ENCODE measurements at places on chromosomes 3 and 15.

- no peak for DNase-seq
Observed at GRCh38 chr3:36647423-36647853, 116.9 kb downstream of the DCLK3 start.

DNA sequence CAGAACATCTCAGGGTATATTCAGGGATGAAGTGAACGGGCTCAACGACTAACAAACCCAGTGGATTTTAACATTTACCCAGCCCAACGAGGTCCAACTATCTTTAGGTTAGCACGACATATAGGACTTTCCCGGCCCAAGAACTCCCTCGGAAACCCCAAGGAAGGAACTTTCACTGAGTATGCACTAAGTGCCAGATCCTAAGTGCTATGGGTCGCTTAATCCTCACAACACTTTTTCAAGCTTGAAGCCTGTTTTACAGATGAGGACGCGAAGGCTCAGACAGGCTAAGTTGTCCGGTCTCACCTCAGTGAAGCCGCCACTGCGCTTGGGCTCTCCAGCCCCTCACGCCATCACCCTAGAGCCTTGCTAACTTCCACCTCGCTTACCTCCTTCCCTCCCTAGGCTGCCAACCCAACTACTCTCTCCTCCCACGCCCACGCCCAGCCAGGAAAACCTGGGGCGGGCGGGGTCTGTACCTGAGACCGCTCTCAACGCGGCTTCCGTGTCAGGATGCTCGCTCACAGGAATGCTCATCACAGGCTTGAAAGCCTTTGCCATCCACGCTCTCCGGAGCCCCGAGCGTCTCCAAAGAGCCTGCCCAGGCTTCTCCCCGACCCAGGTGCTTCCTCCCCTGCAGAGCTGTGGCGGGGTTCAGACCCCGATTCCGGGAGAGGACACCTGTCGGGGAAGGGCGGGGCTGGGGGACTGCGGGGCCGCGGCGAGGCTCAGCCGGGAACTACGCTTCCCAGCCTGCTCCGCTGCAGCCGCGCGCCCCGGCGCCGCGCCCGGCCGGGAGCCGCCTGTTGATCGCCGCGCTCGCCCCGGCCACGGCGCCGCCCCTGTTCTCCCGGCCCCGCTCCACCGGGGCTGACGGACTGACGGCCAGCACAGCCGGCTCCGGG, at the start of gene TMOD2:
Gene TMOD2 (plus strand): TSS at position 806 of the 905 bp plus-strand sequence. CDS start 14,845 bp downstream, outside the sequence.
- DNase-seq, result peak; percentile 80

DNA sequence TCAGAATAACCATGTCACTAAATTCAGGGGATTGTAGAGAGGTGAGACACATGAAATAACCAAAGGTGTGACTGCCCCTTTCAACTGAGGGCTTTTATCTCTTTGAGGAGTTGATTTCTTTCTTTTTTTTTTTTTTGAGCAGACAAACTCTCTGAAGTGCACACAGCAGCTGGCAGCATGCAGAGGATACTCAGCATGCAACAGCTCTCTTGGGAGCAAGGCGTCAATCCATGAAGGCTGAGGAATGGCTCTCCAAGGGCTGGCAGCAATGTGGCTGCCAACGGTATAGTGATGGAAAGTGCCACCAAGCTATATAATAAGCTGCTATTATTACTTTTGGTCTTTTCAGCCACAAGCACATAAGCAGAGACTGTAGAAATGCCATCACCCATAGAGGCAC, 226.7 kb upstream of the FEZF2 start:
- DNase-seq, result no peak

DNA sequence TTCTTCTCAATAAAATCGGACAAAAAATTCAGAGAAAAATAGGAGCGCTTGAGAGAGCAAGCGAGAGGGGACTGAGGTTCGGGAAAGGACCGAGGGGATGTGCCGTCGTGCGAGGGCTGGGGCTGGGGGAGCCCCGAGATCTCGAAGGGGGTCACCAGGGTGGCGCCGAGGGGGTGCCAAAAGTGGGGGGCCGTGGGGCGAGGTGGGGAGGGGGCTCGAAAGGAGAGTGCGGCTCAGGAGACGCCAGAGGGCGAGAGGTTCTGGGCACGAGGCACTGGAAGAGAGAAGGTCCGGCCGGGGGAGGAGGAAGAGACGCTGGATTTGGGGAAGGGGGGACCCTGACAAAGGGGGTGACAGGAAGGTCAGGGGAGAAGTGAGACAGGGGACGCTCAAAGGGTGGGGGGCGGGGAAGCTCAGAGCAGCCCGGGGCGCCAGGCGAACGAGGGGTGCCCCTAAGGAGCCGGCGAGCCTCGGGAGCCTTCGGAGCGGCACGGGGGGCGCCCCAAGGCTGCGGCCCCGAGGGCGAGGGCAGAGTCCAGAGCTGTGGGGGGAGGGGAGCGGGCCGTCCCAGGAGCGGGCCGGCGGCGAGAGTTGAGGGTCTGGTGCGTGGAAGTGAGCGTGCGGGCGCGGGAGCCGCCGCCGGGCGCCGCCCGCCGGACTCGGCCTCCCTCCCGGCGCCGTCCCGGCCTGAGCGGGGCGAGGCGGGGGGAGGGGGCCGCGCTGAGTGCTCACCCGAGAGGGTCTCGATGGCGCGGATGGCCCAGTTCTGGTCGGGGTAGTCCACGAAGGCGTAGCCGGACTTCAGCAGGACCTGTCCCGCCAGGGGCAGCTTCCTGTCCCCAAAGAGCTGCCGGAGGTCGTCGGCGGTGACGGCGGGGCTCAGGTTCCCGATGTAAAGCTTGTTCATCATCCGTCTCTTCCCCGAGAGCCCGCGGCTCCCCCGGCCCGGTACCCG, 514 bp downstream of the IGF2BP2 start:
- DNase-seq, result peak; percentile 63

GRCh38 chr3:99425930-99426329, 212.5 kb upstream of the COL8A1 start:
- no peak for DNase-seq

DNA sequence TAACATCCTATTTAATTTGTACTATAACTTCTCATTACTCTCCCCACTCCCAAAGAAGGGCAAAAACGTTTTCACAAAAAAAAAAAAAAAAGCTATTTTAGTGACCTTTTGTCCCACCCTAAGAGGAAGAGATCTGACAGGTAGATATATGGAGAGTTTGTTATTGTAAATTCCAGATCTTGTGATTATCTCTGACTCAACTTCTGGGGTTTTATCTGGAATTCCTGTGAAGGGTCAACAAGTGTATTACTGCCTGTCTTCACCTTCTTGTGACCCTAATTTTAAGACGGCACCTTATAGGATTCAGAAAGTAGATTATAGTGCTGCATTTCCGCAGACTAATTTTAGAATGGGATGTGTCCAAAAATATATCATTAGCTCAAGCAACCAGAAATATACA, 205.9 kb upstream of the CDIN1 start:
- DNase-seq, result no peak

DNA sequence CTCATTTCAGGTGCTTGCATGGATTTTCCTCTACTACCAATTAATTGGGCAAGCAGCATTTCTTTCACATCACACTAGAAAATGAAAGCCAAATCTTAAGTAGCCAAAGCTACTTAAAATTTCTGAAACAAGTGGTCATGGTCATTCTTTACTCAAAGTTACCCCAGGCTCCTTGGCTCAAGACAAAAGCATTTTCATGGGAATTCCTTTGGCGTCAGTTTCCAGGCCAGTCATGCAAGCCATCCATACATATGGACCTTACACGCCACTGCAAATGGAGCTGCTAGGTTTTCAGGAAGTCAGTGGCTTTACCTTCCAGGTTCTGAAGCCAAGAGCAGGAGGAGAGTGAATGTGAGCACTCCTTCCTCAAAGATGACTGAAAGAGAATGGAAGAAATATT, 83.7 kb upstream of the IL12A start:
- DNase-seq, result no peak

DNA sequence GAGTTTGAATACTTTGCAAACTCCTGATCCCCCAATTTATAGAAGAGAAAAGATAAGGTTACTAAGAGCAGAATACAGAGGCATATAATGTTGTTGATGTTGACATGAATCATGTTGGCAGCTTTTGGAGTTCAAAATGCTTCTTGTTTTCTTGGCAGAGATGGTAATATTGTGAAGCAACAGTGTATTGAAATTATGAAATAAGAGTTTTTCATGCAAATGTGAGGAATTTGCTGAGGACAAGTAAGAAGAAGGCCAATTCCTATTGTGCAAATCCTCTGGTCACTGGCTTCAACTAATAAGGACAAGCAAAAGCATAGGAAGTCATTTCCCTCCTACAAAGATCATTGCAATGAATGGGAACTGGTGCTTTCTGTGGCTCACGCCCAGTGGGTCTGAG, 126.9 kb upstream of the CHL1 start:
- no peak for DNase-seq

- DNase-seq, result no peak
Observed at GRCh38 chr3:46410669-46411068, 3.6 kb downstream of the CCRL2 start.

GRCh38 chr15:57134851-57135250, 216.4 kb downstream of the TCF12 start:
- no peak for DNase-seq

DNA sequence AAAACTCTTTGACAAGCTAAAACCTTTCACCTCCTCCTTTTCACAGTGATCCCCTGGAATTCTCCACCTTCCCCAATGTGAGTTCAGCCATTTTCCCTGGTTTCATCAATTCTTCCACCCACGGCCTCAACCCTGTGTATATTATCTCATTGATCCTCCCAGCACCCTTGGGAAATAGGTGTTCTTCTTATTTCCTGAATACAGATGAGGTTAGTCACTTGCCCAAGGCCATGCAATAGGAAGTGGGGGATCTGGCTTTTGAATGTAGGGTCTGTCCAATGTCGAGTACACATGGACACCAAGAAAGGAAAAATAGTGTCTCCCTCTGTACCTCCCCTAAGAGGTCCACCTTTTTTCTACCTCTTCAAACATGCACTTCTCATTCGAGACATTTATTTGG, 262.8 kb upstream of the ST8SIA2 start:
- peak; percentile 6 for DNase-seq

DNA sequence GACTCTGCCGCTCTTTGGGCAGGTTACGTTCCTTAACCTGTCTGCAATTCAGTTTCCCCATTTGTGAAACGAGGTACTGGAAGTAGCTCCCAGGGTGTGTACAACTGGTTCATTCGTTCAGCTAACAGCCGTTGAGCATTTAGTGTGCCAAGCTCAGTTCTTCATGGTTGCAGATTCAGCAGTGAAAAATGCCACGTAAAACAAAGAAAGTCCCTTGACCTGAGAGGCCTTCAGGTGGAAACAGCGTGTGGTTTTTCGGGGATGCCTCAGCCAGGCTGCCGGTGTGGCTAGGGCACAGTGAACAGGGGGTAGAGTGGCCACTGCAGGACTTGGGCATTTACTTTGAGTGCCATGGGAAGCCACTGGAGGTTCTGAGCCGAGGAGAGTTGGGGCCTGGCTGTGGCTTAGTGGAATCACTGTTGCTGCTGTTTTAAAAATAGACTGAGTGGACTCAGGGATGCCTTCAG, 4.7 kb downstream of the SYNM start:
- no peak for DNase-seq

DNA sequence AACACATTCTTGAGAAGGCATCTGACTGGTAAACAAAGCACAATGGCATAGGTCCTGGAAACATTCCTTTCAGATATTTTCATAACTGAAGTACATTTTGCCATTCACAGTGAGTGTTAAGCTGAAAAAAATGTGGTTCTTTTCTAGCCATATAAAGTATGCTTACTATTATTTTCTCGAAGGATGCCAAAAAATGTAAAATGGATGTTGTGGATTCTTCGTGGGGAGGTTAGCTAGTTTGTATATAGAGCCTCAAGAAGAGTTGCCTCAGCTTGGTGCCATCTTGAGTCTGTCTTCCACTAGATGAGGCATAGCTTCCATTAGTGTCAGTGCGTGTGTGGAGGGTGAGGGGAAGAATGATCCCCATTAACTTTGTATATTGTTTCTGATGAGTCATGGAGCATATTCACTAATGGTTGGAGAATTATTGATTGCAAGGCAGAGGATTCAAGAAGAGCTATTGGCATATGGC, 4.1 kb downstream of the MBNL1 start:
- DNase-seq, result no peak

DNA sequence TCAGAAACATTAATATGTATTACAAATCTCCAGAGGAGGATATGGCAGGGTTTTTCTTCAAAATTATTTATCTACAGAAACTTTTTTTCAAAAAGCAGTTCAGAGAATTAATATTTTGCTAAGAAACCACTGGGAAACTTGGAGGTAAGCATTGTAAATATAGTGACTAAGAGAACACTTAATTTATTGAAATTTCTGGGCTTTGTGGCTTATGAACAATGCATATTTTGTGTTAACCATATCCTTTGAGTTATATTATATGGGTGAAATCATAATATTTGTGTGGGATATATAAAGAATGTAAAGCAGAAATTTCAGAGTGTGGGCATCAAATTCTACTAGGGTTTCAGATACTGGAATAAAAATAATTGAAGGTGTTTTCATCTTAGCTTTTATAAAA, 1059.2 kb downstream of the ZPLD1 start:
- DNase-seq, result no peak

DNA sequence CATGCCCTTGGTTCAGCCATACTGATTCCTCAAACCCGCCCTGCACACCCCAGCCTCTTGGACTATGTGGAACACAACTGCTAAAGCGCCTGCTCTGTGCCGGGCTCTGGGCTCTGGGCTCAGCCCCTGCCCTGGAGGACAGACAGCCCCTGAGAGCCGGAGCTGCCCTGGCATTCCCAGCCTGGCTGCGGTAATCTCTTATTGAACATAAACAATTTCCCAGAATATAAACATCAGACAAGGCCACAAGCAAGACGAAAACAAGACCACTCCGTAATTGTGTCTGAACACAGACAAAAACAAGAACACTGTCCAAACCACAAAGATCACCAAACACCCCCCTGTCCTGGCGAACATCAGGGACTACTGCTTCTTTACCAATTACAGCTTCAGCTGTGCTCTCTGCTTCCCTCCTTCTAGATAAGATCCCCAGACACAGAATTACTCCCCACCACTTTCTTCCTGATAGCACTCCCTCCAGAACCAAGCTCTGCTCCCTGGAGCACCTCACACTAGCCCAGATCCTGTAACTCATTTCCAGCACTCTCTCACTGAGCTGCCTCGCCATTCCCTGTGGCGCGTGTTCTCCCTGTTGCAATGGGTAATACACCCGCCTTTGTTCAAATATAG, 57.1 kb upstream of the TLE3 start:
- no peak for DNase-seq

GRCh38 chr3:110814170-110815007, 257.2 kb upstream of the NECTIN3 start:
- peak; percentile 61 for DNase-seq

- no peak for DNase-seq
Observed at GRCh38 chr3:168722091-168722490, 626.4 kb upstream of the GOLIM4 start.

GRCh38 chr3:23720885-23721284, 84.9 kb upstream of the UBE2E1 start:
- DNase-seq, result no peak

DNA sequence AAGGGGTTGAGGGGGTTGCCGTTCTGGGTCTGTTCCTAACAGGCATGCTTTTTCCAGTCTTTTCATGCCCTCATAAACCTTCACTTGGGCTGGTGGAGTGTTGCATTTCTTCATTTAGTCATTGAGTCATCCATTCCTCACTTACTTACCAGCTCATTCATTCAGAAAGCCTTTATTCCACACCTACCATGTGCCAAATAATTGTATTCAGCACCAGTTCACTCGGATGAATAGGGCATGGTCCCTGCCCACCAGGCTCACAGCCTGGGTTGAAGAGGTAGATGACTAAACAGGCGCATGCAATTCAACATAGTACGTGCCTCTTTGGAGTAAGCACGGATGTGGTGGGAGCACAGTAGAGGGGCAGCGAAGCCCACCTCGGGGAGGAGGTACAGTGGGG, 35.1 kb upstream of the THSD4 start:
- DNase-seq, result no peak

All from activated CD8-positive, alpha-beta memory T cell treated with anti-CD3 and anti-CD28 coated beads, Interleukin-2, amount 50 U/mL, for 48 hours (primary cell).